ENCODE measurements at places on chromosomes 11 and 22.
A peak's percentile ranks its signal among the peaks of the same experiment; 100 is the strongest.

GRCh38 chr22:25147642-25147928 lies 52.1 kb upstream of the CRYBB3 start:
- no peak for DNase-seq

DNA sequence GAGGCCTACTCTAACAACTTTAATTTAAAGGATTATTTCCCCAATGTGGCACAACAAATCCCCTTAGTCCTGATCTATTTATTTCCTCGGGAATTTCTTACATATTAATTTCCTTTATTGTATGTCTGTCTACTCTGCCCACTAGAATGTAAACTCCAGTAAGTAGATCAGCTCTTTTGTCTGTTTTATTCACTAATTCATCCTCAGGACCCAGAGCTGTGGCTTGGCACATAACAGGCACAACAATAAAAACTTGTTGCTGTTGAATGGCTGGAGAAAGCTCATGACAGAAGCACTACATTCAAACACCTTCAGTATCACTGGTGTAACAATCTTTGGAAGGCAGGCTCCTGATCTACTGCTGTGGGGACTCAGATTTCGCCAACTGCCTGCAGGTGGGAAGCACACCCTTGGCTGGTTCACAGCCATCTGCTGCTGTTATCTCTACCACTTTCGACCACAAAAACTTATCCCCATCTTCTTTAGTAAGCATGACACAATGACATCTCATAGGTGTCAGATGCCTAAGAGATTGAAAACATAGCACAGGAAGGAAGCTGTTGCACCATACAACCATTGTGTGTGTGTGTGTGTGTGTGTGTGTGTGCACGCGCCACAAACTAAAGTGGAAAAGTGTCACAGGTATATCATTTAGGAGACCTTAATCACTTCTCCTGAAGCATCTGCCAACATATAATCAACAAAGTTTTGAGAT lies 11.9 kb downstream of the HIRA start:
- peak; percentile 14 for DNase-seq

DNA sequence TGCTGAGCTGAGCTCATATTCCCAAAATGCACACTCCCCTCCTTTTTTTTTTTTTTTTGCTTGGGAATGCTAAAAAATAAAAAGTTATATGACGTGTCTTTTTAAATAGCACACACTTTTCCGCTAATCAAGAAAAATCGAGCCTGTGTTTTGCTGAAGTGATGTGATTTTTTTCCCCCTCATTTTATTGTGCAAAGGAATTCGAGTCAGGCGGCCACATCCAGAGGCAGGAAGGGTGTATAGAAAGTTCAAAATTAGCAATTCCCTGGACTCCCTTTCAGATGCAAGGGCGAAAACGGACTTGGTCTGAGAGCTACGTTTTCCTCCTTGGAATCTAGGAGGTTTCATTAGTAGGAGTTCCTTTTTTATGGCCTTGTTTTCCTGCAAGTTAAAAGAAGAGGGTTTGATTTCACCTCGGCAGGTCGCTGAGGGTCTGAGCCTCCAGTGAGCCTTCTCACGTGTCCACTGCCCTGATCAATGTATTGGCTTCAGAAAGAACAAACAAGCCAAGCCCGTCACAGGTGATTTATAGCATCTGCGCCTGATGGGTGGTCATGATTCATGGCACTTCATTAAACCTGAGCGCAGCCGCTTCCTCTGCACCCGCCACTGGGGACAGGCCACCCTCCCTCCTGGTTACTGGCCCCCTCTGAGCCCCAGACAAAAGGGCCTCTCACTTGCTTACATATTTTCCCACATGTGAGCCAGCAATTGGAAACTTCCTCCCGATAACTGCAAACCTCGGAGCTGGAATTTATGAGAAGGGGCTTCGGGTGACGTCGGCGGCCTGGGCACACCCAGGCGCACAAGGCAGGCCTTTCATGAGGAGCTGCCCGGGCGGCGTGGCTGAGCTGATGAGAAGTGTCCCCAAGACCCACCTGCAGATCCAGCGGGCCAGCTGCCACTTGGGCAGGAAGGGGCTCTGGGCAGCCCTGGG lies 64.4 kb upstream of the LINC01488 start:
- DNase-seq, result no peak

GRCh38 chr11:69027704-69028372 lies 14.8 kb upstream of the MRGPRF start:
- DNase-seq, result peak; percentile 19

DNA sequence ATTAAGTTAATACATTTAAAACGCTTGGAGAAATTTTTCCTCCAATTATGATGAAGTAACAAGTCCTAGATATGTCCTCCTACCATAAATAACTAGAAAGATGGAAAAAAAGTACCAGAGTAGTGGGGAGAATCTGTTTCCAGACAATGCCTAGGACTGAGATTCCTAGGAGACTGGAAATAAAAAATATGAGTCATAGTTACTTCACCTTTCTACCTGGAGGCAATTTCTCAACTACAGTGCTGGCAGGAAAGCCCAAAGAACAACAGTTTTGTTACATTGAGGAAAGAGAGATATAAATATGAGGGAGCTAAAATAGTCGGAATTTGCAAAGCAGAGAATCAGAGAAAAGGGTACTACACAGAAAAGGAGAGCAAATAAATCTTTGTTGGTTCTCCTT lies 202.1 kb upstream of the ARHGAP42 start:
- DNase-seq, result no peak

GRCh38 chr11:11944444-11944843 lies 64.0 kb downstream of the DKK3 start:
- DNase-seq, result no peak

DNA sequence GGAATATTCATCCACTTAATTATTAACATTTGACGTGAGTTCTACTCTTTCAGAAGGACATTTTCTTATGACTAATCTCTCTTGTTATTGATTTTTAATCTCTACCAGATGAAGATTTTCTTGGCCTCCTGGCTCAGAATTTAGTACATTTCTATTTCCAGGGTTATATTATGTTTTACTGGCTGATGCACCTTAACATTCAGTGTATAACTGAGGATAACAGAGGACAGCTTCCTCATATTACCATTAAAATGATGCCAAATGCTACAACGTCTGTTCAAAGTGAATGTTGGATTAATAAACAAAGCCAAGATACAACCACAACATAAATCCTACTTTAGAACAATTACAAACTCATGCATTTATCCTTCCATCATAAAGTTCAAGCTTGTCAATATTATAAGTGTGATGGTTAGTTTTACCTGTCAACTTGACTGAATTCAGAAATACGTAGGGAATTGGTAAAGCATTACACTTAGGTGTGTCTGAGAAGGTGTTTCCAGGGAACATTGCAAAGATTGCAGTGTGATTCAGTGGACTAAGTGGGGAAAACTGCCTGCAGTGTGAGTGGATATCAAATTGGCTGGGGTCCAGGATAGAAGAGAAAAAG lies 485.2 kb downstream of the LRRC4C start:
- DNase-seq, result no peak

GRCh38 chr11:64511966-64512365 lies 79.1 kb upstream of the SLC22A12 start:
- no peak for DNase-seq

DNA sequence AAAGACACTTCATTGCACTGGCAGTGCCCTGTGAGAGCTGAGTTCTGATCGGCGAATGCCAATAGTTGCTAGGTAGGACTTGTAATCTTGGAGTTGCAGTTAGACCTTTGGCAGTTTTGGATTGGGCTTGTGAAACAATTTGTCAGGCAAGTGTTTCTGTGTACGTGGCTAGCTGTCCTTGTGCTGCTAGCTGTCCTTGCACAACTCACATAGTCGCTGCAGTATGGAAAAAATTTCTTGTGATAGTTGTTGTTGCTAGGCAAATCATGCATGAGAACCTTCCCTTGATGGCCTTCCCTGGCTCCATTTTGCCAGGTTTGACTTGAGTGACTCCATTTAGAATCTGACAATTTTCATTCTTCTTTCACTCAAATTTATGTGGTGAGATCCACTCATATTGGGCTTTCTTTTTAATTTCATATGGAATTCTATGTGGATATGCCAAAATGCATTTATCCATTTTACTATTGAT lies 140.7 kb downstream of the APIP start:
- no peak for DNase-seq

DNA sequence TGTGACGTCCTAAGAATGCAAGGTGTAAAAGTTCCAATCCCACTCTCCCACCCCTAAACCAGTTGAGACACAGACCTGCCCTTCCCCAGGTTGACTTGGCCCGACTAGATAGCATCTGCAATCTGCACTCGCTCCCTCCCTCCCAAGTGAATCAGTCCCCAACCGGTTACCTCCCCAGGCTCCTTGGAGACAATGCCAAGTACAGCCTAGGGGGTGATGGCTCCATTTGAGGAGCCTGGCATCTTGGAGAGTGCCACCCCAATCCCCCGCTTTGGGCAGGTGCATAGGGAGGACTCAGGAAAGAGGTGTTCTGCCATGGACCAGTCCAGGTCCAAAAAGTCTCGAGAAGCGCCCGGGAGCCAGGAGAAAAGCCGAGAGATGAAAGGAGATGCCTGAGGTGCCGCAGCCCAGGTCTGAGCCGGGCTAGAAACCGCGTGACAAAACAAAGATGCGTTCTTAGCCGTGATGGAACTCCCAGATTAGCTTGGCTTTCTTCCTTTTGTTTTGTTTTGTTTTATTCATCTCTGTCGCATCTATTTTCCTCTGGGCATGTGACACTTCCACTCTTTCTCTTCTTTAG lies 18.7 kb upstream of the SNX32 start:
- no peak for DNase-seq

- DNase-seq, result no peak
Measured at GRCh38 chr22:34998921-34999320, 67.0 kb upstream of the ISX start.

GRCh38 chr22:29744902-29745301 lies 21.9 kb downstream of the ZMAT5 start:
- no peak for DNase-seq

DNA sequence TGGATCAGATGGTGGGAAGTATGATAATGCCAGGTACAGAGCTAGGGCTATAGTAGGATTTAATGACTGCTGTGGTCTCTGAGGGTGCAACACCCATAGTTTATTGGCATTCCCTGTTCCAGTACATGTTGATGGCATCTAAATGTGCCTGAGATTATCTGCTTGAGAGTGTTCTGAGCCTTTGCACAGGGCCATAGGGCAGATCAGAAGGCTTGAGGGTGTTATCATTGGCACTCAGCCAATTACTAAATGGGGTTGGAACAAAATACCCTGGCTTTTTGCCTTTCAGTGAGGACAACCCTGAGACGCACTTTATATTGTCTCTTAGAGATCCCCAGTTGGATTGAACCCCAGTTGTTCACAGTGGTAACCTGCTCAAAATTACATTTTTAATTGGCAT lies 6.7 kb downstream of the SLC5A12 start:
- DNase-seq, result no peak

DNA sequence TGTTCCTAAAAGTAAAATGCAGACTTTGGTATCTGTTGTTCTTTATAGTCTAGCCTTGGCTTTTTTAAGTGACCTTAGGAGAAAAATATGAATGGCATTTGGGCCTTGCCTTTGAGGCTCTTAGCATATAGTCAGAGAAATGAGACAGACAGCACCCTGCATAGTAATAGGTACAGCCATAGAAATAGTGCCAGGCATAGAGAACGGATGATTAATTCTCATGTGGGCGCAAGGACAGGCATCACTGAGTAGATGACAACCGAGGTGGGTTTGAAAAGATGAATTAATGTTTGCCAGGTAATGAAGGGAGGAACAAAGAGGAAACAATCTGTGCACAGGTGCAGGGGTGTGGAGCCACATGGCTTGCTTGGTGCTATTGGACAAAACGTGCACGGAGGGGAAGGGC lies 90.5 kb downstream of the BMAL1 start:
- no peak for DNase-seq

DNA sequence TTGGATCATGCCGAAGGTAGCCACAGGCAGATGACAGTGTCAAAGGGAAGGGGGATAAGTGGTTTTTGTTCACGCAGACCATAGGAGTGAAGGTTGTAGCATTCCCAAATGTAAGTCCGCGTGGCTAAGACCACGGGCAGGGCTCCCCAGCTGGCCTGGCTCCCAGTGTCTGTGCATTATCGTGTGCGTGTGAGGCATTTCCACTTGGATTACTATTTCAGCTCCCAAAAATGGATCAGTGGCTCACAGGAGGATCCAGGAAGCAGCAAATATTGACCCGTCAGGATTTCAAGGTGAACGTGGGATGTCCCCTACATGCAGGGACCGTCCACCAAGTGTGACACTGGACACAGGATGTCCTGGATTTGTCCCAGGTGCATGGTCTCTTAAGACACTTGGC lies 10.6 kb downstream of the CDKN1C start:
- DNase-seq, result no peak

DNA sequence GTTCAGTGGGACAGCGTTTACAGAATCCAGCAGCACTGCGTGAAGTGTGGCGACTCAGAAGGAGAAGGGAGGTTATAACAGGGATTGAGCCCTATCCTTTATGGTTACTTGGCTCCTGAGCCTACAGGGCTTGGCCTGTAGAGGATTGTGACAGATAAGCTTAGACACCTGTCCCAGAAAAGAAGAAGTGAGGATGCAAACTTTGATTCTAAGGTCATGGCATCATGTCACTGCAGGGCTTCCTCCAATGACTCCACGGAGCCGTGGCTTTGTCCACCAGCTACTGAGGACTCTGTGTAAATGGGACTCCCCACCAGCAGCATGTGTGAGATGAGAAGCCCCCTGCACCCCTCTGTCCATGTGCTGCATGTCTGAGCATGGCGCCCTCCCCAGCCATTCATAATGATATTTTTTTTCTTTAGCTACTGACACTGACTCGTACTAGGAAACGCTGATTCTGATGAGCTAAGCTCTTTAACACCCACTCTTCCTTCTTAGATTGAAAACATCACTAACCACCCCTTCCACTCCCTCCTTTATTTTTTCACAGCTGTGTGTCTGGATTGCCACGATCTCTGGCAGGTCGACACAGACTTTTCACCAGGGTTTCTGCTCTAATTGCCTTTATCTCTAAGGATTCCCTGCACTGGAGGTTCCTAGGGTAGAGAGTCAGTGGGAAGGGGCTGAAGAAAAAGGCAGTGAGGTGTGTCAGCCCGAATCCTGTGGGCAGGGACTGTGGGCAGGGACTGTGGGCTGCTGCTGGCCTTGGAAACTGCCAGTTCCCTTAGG lies 65.5 kb upstream of the TTC12 start:
- DNase-seq, result no peak

- DNase-seq, result no peak
Measured at GRCh38 chr11:11967669-11968510, 40.5 kb downstream of the DKK3 start.

DNA sequence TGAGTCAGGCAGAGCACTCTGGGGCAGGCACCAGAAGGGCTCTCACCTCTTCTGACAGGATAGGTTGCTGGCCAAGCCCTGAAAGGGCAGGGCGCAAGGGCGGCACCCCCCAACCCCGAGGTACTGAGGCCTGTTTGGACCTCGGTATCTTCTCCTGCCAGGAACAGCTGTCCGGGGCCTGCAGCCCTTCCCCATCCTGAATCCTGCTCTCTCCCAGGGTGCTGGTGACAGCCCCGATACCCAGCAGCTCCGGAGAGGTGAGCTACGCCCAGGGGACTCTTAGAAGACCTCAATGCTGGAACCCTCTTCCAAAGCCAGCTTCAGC lies 79.1 kb downstream of the PHF21B start:
- no peak for DNase-seq

DNA sequence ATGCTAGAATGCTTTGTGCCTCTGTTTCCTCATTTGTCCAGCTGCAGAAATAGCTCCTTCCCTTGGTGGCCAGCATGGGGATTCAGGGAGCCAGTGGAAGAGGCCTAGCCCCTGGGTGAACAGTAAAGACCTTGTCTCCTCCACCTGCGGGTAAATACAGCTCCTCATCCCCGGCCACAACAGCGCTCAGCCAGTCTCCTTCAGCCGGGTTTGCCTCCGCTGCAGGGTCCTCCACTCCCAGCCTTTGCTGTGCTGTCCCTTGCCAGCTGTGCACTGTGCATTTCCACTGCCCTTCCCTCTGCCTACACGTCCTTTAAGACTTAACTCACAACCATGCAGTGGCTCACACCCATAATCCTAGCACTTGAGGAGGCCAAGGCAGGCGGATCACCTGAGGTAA lies 1.5 kb upstream of the CDC42EP1 start:
- DNase-seq, result no peak
